ENCODE measurements at places on chromosomes 6 and 20.

GRCh38 chr6:37020381-37020780 lies 14.9 kb downstream of the FGD2 start:
- DNase-seq, result no peak

DNA sequence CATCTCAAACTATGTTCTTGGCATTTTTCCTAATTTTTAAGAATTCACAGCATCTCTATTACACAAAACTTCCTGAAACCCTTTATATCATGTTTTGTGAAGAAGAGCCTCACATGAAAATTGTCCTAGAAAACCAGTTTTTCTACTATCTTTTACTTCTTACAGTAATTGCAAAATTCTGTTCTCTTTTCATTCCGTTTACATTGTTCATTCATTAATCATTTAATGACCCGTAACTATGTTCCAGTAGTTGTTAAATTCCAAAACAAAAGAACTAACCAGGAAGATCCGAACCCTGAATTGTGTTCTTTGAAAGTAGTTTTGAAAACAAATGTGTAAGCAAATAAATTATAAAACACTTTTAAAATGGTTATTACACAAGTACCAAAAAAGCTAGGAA lies 597.0 kb downstream of the EYS start:
- DNase-seq, result no peak

- DNase-seq, result no peak
Observed at GRCh38 chr6:85674604-85675003, 31.9 kb upstream of the SYNCRIP start.

GRCh38 chr20:32685541-32686529 lies 12.1 kb upstream of the C20orf203 start:
- DNase-seq, result peak; percentile 84

DNA sequence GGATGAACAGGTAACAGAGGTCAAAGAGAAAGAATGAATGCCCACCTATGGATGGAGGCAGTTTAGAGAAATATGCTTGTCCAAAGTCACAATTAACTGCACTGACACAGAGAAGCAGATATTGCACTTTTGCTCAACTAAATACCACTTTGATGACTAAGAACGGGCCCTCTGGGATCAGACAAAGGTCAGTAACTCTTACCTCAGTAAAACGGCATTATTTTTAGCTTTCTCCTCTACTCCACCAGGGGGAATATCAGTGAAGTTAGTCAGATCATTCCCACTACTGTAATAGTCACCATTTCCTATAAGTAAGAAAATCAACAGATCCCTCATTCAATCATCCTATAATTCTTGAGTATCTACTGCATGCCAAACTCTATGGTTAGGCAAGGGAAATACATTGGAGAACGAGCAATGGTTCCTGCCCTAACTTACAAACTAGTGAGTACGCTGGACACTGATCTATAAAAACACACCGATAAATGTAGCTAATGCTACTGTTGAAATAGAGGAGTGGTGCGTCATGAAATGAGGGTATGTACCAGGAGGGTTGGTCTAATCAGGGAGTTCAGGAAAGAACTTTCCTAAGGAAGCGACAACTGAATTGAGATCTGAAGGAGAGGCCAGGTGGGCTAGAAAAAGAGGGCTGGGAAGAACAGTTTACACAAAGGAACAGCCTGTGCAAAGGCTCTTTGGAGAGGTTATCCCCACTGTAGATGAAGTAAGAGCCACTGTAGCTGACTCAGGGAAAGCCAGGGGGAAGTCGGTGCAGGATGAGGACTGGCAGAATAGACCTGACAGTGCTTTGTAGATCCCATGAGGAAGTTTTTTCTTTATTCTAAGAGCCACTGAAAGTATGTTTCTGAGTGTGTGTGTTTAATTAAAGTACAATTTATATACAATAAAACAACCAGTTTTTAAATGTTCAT lies 9.2 kb downstream of the ECI2 start:
- peak; percentile 90 for DNase-seq

DNA sequence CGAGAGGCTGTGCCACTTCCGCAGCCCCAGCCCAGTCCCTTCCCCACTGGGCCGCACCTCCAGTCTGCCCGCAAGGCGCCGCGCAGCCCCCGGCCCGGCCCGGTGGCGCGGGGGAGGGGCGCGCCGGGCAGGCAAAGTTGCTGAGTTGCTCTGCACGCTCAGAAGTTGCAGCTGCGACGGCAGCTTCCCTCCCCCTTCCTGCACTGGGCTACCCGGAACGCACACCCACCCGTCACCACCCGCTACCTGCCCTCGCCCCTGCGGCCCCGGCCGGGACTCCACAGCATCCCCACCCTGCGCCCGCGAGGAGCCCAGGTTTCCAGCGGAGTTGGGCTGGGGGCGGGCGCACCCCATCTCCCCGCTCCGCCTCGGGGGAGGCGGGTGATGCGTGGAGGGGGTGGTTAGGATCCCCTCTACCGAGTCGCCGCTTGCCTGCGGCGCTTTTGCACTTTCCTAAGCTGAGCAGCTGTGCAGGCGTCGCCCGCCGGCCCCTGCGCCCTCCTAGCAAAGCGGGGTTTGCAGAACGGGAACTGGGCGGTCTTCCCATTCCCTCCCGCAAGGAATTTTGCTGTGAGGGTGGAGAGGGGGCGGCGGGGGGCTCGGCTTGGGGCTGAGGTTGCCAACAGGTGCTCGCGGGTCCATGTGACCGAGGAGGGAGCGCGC lies 55.9 kb upstream of the RREB1 start:
- peak; percentile 22 for DNase-seq

DNA sequence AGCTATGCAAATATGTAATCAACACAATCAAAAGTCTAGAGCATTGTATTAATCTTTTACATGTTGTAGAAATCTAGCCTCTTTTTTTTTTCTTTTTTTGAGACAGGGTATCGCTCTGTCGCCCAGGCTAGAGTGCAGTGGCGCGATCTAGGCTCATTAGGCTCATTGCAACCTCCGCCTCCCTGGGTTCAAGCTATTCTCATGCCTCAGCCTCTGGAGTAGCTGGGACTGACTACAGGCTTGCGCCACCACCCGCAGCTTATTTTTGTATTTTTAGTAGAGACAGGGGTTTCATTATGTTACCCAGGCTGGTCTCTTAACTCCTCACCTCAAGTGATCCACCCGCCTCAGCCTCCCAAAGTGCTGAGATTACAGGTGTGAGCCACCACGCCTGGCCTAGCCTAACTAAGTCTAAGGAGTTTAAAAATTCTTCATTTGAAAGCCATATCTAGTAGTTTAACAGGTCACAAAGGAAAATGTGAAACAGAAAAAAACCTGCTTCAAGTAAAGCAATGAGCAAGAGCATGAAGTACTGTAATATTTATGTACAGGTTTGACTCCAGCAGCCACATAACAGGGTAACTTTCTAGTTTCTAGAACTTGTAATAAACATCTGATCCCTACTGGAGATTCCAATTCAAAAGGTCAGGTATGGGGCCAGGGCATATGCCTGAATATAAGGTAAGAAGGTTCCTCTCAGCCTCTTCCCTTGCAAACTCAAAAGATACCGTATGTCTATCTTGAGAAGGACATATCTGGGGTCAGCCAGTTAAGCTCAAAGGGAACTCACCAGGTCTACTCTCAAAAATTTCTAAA lies 4.4 kb downstream of the CPNE1 start:
- no peak for DNase-seq

- no peak for DNase-seq
Observed at GRCh38 chr20:25606094-25606695, 17.6 kb downstream of the NANP start.

DNA sequence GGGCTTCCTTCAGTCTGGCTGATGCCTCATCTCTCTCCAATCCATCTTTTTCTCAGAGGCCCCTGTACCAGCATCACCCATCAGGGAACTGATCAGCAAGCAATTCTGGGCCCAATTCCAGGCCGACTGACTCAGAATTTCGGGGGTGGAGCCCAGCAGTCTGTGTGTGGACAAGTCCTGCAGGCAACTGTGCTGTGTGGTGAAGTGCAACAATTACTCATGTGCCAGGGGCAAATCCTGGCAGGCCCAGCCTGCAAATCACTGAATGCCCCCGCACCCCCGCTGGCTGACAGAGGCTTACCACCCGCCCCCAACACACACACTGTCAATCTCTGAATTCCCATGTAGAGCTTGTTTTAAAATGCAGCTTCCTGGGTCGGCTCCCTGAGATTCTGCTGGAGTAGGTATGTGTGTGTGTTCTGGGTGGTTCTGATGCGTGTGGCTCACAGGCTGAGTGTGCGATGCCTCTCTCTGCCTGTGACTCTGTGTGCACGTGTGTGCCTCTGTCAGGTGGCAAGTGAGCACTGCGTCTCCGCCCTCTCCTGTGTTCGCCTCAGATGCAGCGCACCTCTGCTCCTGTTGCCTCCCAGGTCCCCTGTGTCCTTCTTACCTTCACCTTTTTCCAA lies 45.4 kb downstream of the SSR1 start:
- peak; percentile 93 for DNase-seq

DNA sequence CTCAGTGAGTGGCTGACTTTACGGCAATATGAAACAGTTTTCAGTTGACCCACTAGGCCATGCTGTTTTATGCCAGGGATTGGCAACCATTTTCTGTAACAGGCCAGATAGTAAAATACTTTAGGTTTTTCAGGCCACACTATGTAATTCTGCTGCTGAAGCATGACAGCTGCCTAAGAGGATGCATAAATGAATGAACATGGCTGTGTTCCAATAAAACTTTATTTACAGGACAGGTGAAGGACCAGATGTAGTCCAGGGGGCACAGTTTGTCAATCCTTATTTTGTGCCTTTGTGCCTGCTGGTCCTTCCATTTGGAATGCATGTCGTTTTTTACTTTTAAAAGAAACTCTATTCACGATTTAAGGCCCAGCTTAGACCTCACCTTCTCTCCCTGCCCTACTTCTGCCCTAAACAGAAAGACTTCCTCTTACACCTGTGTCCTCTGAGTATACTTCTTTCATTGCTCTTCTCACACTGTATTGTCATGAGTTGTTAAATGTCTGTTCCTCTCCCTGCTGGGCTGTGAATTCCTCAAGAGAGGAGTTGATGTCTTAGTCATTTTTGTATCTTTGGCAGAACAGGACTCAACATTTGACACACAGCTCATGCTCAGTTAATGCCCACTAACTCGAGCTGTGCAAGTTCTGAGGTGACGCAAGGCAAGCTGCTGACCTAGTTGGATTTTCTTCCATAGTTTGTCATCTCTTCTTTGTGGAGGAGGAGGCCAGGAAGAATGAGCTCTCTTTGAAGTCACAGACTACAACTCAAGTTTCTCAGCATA lies 90.1 kb upstream of the MAP7 start:
- peak; percentile 57 for DNase-seq

- no peak for DNase-seq
Observed at GRCh38 chr6:169342710-169343109, 89.1 kb upstream of the THBS2 start.

GRCh38 chr6:85360794-85361642 lies 88.9 kb upstream of the NT5E start:
- peak; percentile 97 for DNase-seq

- DNase-seq, result no peak
Observed at GRCh38 chr6:104750449-104750848, 109.3 kb downstream of the HACE1 start.

GRCh38 chr6:132687306-132687705 lies 26.5 kb downstream of the VNN1 start:
- DNase-seq, result peak; percentile 56

GRCh38 chr6:6920114-6920986 lies 187.4 kb upstream of the RREB1 start:
- DNase-seq, result no peak

- DNase-seq, result no peak
Observed at GRCh38 chr20:36854348-36855240, 21.3 kb upstream of the TLDC2 start.

GRCh38 chr6:32105433-32105832 lies 3.7 kb downstream of the TNXB start:
- DNase-seq, result no peak

GRCh38 chr6:156809446-156810178 lies 32.4 kb downstream of the ARID1B start:
- DNase-seq, result no peak

- no peak for DNase-seq
Observed at GRCh38 chr6:57089265-57089664, 723 bp upstream of the ZNF451 start.

DNA sequence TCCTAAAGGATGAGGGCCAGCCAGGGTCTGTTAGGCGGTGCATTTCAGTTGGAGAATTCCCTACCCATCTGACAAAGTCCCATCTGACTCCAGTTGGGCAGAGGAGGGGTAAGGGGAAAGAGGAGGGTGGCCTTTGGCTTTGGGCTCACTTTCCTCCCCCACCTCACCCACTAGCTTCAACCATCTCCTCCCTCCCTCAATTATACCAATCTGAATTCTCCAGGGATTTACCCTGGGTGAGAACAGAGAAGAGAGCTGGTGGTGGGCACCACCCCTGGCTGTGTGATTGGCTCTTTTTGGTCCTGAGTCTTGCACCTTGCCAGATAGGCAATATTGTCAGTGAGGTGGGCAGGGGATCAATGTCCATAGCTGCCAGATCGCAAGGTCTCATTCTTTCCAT lies 3.2 kb downstream of the HMGA1 start:
- DNase-seq, result no peak

- DNase-seq, result no peak
Observed at GRCh38 chr6:103000688-103001087, 1607.2 kb downstream of the GRIK2 start.

GRCh38 chr20:62644044-62644795 lies 1.9 kb downstream of the SLCO4A1 start:
- DNase-seq, result no peak

- no peak for DNase-seq
Observed at GRCh38 chr6:133326584-133326983, 85.4 kb downstream of the EYA4 start.

- DNase-seq, result no peak
Observed at GRCh38 chr6:73964241-73964854, 268.3 kb downstream of the CD109 start.

- no peak for DNase-seq
Observed at GRCh38 chr6:87945966-87946365, 101.7 kb upstream of the SPACA1 start.

DNA sequence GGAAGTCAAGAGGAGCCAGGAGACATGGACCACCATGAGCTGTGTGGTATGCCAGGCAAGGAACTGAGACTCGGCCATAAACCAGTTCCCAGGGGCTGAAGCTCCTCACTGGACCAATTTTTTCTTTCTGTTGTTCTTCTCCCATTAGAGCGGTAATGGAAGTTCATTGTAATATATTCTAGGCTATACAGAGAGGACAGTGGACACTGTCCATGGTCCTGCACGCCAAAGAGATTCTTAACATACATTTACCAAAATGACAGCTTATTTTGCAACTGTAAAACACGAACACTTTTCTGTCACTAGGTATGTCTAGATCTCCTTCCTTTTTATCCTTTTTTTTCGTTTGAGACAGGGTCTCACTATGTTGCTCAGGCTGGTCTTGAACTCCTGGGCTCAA lies 13.1 kb upstream of the DSN1 start:
- DNase-seq, result no peak

- DNase-seq, result no peak
Observed at GRCh38 chr6:160132297-160132637, 10.7 kb downstream of the SLC22A1 start.

All from astrocyte (in vitro differentiated cells and primary cell).